ENCODE measurements at places on chromosomes 4 and X.

- DNase-seq: no peak
Observed at GRCh38 chr4:84235126-84235944, 263.8 kb downstream of the NKX6-1 start.

DNA sequence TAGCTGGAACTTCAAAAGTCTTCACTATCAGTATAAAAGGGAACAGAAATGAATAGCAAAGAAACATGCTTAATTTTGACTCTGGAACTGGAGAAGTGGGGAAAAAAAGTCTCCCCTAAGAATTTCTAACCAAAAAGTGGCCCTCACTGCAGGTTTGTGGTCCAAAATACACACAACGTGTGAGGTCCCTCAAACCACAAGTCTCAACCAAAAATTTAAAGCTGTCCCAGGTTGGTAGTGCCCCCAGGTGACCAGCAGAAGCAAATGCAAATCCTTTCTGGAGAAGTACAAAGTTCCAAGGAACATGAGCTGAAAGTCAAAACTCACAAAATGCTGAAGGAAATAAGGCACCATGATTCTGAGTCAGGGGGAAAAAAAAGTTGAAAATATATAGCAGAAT lies 23.6 kb upstream of the VAMP7 start:
- DNase-seq: no peak

DNA sequence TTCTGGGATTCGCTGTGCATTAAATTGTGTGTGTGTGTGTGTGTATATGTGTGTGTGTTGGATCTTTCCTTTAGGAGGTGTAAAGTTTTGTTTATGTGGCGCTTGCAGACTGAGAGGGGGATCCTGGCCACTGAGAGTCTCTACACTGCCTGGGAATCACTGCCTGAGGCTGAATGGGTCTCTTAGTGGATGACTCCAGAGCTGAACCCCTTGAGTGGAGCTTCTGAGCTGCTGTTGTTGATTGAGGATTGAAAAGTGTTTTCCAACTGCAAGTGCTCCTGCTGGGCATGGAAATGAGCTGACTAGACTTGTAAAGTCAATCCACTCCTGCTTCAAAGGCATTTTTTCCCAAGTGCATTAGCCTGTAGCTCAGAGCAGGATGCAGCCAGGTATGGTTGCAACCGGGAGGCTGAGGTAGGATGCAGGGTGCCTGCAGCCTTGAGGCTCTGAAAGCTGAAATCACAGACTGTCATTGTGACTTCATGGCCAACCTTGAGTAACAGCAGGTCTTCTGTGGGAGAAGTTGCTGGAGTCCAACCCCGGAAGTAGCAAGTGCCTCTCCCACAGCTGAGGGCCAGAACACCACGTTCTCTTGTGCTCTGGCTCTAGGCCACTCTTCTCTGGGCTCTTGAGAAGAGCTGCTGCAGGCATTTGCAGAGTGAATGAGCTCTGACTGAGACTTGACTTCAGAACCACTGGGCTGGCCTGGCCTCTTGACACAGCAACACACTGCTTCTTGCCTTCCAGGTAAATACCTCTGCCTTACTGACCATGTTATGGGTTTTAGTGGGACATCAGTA lies at the start of gene TBX22:
Gene TBX22 (plus strand): TSS at position 613 of the 800 bp plus-strand sequence. CDS start 7,517 bp downstream, outside the sequence.
- no peak for DNase-seq

DNA sequence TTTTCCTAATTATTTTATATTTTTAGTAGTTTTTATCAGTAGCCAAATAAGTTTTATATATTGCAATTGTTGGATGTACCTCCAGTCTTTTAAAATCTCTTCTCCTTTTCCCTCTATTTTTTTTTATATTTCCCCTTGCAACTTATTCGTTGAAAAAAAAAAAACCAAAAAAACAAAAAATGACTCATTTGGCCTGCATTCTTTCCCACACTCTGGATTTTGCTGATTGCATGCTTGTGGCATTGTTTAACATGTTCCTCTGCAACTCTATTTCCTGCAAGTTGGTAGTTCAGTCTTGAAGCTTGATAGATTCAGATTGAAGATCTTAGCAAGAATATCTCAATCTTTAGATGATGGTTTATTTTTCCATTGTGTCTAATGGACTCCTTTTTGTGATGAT lies 260.6 kb upstream of the BOD1L1 start:
- no peak for DNase-seq

All from iPS DF 6.9 (cell line).